ENCODE measurements at places on chromosomes 12 and 14.

DNA sequence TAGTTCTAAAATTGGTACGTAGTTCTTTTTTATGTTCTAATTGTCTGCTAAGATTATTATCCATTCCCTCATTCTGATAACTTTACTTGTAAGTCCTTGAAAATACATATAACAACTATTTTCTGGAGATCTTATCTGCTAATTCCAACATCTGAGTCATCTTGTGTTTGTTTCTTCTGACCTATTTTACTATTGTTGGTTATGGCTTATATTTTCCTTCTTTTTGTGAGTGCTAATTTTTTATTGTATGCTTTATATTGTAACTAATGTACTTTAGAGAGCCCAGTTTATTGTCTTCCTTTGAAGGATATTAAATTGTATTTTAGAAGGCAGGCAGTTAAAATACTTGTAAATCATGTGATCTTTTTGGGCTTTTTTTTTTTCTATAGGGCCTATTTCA lies 149.3 kb upstream of the LRFN5 start:
- no peak for DNase-seq

DNA sequence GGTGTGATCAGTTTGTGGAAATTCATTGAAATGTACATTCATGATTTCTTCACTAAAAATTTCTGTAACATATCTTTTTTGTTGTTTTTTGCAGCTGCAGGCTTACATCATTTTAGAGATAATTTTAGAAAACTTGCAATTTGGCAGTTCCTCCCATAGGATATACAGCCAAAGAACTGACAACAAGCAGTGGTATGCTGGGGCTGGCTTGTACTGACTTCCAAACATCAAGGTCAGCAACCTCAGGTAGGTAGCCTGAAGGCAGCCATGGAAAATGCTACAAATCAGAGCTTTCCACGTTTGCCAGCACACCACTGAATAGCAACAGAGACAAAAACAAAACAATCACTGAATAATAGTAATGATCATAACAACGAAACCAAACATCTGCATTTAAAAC lies 21.2 kb downstream of the TRIM9 start:
- no peak for DNase-seq

GRCh38 chr14:91869556-91869955 lies 2.2 kb upstream of the TC2N start:
- DNase-seq: no peak

DNA sequence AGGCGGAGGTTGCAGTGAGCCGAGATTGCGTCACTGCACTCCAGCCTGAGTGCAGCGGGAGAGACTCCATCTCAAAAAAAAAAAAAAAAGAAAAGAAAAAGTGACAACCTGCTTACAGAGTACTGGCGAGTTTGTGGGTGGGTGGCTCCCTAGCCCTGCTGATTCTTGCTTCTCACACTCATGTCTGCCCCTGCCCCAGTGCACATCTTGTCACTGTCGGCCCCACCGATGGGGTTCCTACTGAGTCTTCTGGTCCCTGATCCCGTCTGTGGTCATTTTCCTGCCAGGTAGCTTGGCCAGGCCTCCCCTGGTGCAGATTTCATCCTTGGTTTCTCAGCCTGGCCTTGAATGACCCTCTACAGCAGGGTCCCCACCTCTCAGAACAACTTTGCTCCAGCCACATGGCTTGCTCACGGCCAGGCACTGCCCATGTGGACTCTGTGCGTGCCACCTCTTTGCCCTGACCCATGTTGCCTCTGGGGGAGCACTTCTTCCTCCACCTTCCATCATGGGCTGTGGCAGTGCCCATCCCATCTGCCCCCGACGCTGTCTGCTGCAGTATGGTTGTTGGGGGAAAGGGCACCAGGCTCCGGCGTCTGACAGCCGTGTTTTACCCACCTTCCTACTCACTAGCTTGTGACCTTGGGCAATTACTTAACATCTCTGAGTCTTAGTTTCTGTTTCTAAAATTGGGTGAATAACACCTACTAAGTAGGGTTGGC lies 2.1 kb upstream of the PTPN6 start:
- no peak for DNase-seq

DNA sequence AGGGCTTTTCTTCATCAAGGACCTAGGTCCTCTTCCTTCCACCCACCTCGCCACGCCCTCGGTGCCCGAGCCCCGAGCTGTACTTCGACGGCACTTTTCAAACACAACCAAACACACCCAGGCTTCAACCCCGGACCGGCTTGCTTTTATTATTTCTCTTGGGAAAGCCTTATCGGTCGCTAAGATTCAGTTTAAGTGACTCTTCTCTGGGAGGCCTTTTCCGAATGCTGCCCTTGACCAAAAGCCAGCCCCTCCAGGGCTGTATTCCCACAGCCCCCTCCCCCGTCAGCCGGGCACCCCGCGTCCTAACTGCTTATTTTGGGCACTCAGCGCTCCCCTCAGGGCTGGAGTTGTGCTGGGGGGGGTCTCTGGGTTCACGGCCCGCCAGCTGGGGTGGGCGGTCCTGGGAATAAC lies 644 bp upstream of the PPP4R4 start:
- DNase-seq: no peak
